ENCODE measurements at places on chromosomes 1 and 21.
A peak's percentile ranks its signal among the peaks of the same experiment; 100 is the strongest.

GRCh38 chr1:159839116-159839849 lies 12.6 kb downstream of the SLAMF8 start:
- DNase-seq: no peak

- no peak for DNase-seq
These were observed 32.9 kb upstream of the TTLL7 start for GRCh38 chr1:84031802-84032327.

DNA sequence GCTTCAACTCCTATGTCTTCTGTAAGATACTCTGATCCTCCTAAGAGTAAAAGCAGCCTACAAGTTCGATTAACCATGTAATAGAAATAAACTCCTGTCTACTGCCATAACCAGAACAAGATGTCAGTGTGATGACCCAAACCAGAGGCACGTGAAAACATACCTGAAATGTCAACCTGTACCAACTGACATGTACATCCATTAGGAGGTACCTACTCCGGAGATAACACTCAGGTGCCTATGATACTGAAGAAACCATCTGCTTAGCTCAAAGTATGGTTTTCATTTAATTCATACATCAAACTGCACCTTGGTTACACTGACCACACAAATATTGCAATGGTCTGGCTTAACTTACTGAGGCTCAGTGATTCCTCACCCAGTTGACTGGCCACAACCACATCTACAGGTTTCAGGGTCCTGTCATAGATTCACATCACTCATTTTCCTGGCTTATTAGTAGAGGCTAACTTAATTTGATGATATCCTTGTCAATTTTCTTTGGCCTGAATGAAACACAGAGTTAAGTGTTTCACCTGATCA lies 4.4 kb downstream of the ITPKB start:
- DNase-seq: no peak

DNA sequence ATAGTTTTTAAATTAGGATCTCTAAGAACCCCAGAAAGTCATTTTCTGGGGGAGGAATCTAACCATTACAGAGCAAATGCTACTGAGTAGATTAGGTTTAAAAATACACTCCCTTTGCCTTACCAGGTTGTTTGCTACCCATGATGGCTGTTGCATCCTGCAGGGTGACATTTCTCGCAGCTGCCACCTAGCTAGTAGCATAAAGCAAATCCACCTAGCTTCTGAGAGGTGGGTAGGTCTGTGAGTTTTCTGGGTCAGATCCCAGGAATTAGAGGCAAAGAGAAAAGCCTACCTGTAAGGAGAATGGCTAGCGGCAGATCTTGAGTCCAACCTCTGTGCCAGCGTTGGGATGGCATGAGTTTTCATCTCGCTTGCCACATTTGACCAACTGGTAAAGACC lies 95.9 kb downstream of the DAB1 start:
- DNase-seq: no peak

GRCh38 chr1:25531082-25531461 lies 12.3 kb upstream of the LDLRAP1 start:
- no peak for DNase-seq

GRCh38 chr21:34688145-34688544 lies 19.4 kb downstream of the CLIC6 start:
- no peak for DNase-seq

DNA sequence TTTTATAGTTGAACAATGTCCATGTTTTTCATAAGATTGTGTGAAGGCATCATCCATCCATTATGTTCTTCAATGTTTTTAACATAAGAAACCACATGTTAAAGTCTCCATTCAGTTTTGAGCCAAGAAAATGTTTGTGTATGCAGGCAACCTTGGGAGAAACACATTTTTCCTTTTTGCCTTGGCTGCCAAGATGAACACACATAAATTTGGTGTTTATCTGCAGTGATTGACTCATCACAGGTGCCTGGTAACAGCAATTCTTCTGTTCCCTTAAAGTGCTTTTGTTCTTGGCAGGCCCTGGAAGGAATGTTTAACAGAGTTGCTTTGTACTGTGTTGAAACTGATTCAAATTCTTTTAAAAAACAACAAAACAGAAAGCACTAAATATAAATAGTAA lies 709.9 kb upstream of the ADGRL4 start:
- no peak for DNase-seq

GRCh38 chr1:93519199-93519829 lies 71.4 kb downstream of the FNBP1L start:
- DNase-seq: no peak

GRCh38 chr1:114755006-114755931 lies 2.5 kb downstream of the CSDE1 start:
- DNase-seq: no peak

DNA sequence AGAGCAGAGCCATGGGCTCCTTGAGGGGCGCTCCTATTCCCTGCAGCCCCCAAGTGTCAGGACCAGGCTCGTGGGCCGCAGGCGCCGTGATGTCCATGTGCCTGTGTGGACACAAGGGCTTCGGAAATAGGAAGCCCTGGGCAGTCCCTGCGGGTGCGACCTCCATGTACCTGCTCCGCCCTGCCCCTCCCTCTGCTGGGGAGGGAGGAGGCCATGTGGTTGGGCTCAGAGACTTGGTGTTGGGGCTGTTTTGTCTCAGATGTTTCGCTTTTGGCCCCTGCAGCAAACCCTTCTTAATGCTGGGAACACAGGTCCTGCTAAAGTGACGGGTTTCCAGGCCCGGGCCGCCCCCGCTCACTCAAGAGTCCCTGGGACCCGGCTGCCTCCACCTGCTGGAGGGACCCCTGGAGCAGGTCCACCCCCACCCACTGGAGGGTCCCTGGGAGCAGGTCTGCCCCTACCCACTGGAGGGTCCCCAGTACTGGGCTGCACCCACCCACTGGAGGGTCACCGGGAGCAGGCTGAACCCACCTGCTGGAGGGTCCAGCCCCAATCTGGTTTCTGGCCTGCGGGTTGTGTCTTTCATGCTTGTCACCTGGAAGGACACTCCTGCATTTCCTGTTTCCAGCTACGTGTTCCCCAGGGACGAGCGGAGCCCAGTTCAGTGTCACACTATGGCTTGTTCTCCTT lies 156.5 kb downstream of the PEX14 start:
- DNase-seq: no peak

DNA sequence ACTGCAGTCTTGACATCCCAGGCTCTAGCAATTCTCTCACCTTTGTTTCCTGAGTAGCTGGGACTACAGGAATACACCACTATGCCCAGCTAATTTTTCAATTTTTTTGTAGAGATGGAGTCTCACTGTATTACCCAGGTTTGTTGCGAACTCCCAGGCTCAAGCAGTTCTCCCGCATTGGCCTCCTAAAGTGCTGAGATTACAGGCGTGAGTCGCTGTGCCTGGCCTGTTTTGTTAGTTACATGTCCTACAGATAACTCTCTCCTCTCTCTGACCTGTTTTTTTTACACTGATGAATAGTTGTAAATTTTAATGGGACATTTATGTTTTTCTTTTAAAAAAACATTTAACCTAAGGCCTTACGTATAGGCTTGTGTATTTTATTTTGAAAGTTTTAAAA lies 19.8 kb downstream of the PTBP2 start:
- DNase-seq: no peak

GRCh38 chr21:37367336-37367702 lies 746 bp downstream of the DYRK1A start:
- DNase-seq: peak; percentile 66

GRCh38 chr1:109472779-109473178 lies 6.4 kb downstream of the SYPL2 start:
- peak; percentile 8 for DNase-seq

- DNase-seq: no peak
These were observed 33.6 kb downstream of the SLC35D1 start for GRCh38 chr1:67020304-67020703.

- no peak for DNase-seq
These were observed 23.3 kb downstream of the PLA2G5 start for GRCh38 chr1:20093303-20093702.

- no peak for DNase-seq
These were observed 996 bp downstream of the CNIH4 start for GRCh38 chr1:224357626-224358124.

GRCh38 chr1:231821281-231821680 lies 194.7 kb downstream of the DISC1 start:
- no peak for DNase-seq

- no peak for DNase-seq
These were observed 44.3 kb downstream of the ERICH3 start for GRCh38 chr1:74629283-74629682.

DNA sequence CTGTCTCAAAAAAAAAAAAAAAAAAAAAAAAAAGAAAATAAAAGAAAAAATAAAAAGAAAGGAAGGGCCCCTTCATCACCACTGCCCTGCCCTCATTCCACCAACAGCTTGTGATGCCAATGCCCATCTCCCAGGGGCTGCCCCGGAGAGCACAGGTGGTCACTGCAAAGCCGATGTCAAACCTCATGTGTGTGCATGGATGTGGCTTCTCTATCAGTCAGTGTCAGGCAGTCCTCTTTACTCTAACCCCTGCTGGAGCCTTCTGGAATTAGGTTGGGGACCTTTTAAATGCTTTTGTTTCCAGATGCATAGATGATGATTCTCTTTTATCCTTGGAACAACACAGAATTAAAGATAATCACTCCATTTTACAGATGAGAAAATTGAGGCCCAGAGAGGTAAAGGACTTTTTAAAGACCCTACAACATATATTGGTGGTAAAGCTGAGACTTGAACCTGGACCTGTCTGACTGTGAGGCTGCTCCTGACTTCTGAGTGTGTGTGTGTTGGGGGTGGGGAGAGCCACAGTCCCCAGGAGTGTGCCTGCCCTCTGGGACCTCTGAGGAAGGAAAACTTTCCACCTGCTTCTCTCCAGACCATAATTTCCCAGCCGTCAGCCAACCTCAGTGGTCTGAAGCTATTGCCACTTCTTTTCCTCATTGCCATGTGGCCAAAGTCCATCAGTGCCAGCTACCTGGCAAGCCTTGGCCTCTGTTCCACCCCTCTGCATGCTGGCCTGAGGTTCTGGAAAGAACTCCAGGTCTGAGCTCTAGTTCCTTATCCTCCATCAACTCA lies 3.0 kb upstream of the TMEM54 start:
- DNase-seq: no peak

DNA sequence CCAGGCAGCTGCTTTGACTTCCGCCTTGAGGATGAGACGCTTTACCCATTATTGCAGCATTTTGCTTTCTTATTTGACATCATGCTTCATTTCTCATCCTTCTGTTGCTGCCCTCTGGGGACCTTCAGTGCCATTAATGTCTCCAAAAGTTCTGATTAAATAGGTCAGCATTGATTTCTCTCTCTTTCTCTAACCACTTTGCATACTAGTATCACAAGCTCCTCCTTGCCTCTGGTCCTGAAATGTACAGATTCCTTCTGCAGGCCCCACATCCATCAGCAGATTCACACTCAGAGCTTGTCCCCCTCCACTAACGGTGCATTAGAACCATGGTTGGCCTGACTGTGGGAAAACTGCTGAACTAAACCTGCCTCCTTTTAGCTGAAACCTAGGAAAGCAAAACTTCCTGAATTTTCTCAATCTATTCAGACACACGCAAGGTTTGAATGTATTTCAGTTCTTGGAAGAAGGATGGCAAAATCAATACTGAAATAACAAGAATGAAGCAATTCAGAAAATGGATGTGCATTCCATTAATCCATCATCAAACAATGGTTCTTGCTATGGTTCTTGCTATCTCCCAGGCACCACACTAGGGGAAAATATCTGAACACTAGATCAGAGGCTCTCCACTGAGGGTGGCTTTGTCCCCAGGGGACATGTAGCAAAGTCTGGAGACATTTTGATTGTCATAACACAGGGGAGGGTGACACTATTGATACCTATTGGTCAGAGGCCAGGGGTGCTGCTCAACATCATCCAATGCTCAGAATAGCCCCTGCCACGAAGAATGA lies 154.5 kb downstream of the PCP4 start:
- no peak for DNase-seq

- no peak for DNase-seq
These were observed 78.8 kb upstream of the RBM34 start for GRCh38 chr1:235239851-235240250.

DNA sequence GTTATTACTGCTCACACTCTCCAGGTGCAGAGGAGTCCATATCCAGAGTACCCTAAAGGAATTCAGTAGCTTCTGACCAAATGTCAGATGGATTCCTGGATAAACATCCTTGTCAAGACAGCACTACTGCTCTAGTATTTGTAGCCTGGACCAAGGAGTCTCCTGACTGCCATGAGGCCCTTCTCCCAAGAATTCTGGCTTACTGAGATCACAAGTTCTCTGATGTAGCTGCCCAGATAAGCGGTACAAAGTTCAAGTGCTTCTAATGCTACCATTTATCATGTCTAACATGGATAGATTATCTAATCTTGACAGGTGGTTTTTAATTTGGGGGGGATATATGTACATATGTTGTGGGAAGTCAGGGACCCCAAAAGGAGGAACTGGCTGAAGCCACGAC lies 196.6 kb upstream of the HMCN1 start:
- DNase-seq: no peak

- no peak for DNase-seq
These were observed 7.1 kb upstream of the AGO3 start for GRCh38 chr1:35923791-35924221.

- DNase-seq: no peak
These were observed 39.9 kb downstream of the SERBP1 start for GRCh38 chr1:67390041-67390887.

DNA sequence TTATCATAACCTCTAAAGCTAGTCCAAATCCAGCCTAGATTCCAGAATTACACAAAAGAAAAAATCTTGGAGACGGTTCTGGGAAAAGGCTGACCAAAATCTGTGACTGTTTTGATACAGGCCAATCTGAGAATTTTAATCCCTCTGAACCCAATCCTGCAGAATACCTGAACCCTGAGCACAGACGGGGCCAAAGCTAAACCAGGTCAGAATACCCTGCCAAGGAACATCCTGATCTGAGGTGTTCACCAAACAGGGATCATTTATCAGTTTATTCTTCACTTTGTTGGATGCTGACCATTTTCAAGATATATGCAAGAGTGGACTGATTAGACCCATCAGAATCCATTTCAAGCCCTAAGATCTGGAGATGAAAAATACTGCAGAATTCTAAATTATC lies 3.6 kb downstream of the RC3H1 start:
- no peak for DNase-seq

- DNase-seq: no peak
These were observed 73.3 kb upstream of the PAXBP1 start for GRCh38 chr21:32844653-32845436.

All from activated CD8-positive, alpha-beta memory T cell treated with anti-CD3 and anti-CD28 coated beads, Interleukin-2, amount 50 U/mL, for 48 hours (primary cell).